ENCODE measurements at places on chromosomes 11 and 22.

DNA sequence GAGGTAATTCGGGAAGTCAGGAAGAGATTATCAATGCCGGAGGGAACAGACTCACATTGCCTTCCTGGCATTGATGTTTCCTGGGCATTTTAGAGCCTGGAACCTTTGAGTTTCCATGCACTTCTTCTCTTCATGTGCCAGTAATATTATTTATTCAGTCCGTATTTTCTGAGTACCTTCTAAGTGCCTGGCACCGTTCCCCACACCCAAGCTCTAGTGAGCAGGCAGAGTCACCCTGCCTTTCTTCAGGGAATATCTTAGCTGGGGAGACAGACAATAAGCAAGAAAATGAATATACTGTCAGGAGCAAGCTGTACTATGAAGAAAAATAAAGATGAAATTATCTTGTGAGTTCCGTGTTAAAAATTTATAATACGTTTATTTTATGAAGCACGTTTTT lies 136.2 kb upstream of the SEZ6L start:
- no peak for DNase-seq

- no peak for DNase-seq
Observed at GRCh38 chr11:70647188-70648166, 249.1 kb downstream of the CTTN start.

DNA sequence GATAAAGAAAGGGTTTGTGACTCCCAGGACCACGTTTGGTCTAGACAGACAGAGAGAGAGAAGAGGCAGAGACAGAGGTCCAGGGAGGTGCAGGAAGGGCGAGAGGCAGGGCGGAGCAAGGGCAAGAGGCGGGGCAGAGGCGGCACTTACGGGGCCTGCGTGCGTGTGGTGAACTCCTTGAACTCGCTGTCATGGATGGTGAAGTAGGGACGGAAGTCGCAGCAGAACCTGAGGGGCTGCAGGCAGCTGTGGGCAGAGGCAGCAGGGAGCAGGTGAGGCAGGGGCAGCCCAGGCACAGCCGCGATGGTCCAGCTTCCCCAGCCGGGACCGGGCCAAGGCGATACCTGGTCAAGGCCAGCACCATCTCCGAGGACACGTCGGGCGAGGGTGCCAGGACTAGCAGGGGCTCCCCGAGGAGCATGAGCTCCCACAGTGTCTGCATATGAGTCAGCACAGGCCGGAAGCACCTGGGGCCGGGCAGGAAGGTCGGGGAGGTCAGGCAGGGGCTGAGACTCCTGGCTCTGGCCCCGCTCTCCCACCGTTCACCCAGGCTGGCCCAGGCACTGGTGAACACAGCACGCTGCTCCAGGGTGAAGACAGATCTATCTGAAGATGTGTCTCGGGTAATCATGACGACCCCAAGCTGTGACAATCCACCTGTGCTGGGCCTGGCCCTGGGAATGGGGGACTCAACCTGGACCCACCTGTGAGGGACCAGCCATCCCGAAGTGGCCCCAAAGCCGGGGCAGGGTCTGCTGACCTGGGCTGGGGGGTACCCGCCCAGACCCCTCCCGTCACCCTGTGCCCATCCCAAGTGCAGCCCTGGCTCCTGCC lies 7.2 kb upstream of the PLXNB2 start:
- no peak for DNase-seq

DNA sequence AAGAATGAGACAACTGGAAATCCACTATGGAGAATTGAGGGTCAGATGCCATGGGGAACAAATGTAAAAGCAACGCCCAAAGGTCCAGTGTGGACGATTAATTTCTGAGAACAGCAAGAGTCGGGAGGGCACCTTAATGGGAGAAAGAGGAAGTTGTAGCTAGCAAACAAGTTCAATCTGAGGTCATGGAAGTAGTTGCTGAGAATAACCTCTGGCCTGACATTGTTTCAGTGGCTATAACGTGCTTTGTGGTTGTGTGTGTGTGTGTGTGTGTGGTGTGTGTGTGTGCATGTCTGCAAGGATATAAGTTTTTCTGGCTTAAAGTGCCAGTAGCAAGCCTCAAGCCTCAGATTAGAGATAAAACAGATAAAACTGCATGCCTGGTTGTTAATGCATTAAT lies 1630.1 kb upstream of the TENM4 start:
- DNase-seq: no peak

DNA sequence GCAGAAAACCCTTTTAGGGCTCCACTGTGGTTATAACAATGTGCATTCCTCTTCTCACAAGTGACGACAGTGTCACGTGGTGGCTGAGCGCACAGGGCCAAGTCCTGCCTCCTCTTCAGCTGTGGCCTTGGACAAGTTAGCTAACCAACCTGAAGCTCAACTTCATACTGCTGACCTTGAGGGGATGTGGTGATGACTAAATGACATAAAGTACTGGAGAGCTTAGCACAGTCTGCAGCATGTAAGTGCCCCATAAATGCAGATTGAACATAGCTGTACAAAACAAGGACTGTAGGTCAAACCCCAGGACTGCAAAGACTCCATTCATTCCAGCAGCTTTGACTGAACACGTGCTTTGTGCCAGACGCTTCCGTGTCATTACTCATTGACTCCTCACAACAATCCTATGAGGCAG lies 20.1 kb upstream of the MRGPRX2 start:
- DNase-seq: peak; percentile 19

Data from GM03348 (cell line).